ENCODE measurements at places on chromosomes 1 and 21. TPM values are rescaled to one million over a fixed set of nuclear protein-coding genes. Genes with fewer than 3 reads are reported as not detected.

GBP6 gene
- total RNA-seq = under 0.01 TPM

- H3K27me3 ChIP-seq = no peaks in the 10 kb centered on the region
- H3K36me3 ChIP-seq = peaks cover 9% of the 10 kb centered on the region
- H3K4me1 ChIP-seq = peaks cover 34% of the 10 kb centered on the region
- peak overlapping the region; percentile 67 for H3K27ac ChIP-seq
- no peak for DNase-seq
Measured at GRCh38 chr1:16153999-16154673, 1.7 kb downstream of the EPHA2 start.

CCDC27 gene
- not detected for total RNA-seq

SDC3 gene
- 25.9 TPM for total RNA-seq

GRCh38 chr1:32215629-32216480 is 6.3 kb downstream of the TMEM234 start:
- H3K4me3 ChIP-seq = no peak overlapping the region
- peak; percentile 65 for DNase-seq
- peaks cover 16% of the 10 kb centered on the region for H3K36me3 ChIP-seq
- no peaks in the 10 kb centered on the region for H3K27me3 ChIP-seq
- no peak overlapping the region for H3K27ac ChIP-seq

DNA sequence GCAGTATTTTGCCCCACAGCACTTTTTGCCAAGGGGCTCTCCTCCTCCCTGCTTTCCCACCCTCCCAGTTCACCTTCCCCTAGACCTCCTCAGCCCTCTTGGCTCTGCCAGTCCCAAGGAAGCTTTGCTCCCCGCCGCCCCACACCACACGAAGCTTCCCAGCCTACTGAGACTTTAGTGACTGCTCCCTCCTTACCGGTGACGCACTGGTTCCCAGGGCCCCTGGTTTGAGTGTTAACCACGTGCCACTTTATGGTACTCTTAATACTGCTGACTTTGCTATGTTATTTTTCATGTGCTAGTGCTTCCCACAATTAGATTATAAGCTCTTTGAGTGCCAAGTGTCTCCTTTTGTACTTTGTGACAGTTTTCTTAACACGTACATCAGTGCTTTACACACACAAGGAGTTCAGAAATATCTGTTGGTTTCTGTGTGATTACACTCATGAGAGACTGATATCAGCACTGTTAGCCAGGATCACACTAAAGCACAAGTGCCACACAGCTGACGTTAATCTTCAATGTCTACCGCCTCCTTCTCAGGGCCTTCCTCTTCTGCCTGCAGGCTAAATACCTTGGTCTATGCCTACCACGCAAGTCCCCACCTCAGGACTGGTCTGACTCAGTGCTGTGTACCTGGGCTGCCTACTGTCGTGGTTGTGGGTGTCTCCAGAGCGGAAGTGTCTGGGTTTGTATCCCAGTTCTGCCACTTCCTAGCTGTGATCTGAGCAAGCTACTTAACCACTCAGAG is 61.0 kb downstream of the DNTTIP2 start:
- H3K4me3 ChIP-seq = no peak overlapping the region
- no peak for DNase-seq
- H3K36me3 ChIP-seq = no peaks in the 10 kb centered on the region

DNA sequence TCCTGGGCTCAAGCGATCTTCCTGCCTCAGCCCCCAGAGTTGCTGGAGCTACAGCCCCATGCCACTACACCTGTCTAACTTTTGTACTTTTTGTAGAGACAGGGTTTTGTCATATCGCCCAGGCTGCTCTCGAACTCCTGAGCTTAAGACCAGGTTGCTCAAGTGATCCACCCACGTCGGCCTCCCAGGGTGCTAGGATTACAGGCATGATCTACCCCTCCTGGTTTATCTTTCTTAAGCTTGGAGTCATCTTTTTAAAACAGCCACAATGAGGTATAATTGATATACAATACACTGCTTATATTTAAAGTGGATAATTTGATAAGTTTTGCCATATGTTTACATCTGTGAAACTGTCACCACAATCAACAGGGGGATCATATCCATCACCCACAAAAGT is 25.4 kb upstream of the WDR26 start:
- DNase-seq = no peak
- no peaks in the 10 kb centered on the region for H3K27me3 ChIP-seq
- no peaks in the 10 kb centered on the region for H3K36me3 ChIP-seq
- peaks cover 6% of the 10 kb centered on the region for H3K4me1 ChIP-seq

GRCh38 chr1:64875101-64875500 is 91.2 kb downstream of the JAK1 start:
- no peak overlapping the region for H3K4me3 ChIP-seq
- no peak overlapping the region for H3K27ac ChIP-seq
- peaks cover 13% of the 10 kb centered on the region for H3K36me3 ChIP-seq
- DNase-seq = no peak
- H3K27me3 ChIP-seq = no peaks in the 10 kb centered on the region

PSMB2 gene
- total RNA-seq = 18.3 TPM

PRELP gene
- total RNA-seq = 4.9 TPM

- H3K4me3 ChIP-seq = no peak overlapping the region
- H3K36me3 ChIP-seq = no peaks in the 10 kb centered on the region
- H3K4me1 ChIP-seq = peaks cover 3% of the 10 kb centered on the region
- H3K27ac ChIP-seq = no peak overlapping the region
- peak; percentile 65 for DNase-seq
- no peaks in the 10 kb centered on the region for H3K27me3 ChIP-seq
Measured at GRCh38 chr1:101203820-101204540, 32.8 kb upstream of the S1PR1 start.

- no peaks in the 10 kb centered on the region for H3K27me3 ChIP-seq
- no peak overlapping the region for H3K4me3 ChIP-seq
- H3K4me1 ChIP-seq = no peaks in the 10 kb centered on the region
- no peak for DNase-seq
Measured at GRCh38 chr1:23598424-23598823, 39.1 kb upstream of the ID3 start.

DNA sequence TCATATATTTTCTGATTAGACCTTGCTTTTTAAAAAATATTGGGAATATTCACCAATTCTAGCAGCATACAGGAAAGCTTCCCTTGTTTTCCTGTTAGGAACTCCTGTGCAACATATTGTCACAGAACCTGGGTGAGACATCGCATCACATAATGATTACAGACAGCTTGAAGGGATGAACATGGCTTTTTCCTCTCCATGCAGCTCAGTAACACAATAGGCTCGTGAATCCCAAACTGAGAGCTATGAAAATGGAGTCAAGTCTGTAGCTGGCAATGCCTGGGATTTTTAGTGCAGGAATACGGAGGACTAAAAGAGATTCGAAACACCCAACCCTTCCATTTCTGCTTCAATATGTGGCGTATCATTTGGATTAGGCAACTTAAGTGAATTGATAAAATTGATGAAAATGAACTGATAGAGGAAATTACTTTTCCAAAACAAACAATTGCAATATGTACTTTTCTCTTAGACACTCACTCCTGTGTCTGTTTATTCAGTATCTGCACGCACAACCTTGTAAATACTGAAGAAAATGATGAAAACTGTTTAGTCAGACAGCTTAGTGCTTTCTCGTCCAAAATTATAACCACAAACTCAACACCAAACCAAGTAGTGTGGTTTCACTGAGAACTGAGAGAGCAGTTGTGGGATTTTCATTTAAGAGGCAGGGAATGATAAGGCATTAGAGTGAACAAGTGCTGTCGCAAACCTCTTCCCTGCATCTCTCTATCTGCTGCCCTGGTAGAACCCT is 250.4 kb downstream of the PTBP2 start:
- no peaks in the 10 kb centered on the region for H3K36me3 ChIP-seq
- H3K4me3 ChIP-seq = no peak overlapping the region
- H3K27ac ChIP-seq = no peak overlapping the region
- H3K4me1 ChIP-seq = no peaks in the 10 kb centered on the region
- no peaks in the 10 kb centered on the region for H3K27me3 ChIP-seq
- peak; percentile 74 for DNase-seq

DNA sequence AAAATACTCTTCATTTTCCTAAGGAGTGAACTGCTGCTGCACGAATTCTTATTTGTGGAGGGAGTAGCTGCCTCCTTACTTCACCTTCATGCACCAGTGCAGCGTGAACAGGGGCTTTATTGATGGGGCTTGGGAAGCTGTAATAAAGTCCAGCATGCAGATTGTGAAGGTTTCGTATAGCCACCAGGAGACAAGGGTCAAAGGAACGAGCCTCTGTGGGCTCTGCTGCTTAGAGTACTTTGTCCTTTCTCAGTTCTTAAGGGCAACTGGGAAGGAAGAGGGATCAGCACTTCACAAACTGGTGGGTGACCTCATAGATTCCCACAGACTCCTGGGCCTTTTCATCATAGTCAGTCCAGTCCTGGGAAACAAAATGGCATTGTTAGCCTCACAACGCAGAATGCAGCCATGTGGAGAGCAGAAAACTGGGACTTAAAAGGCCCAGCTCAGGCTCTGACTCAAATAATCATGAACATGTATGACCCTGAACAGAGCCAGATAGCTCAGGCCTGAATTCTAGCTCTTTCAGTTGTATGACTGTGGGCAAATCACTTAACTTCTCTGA is 6.0 kb downstream of the CZIB start:
- DNase-seq = no peak
- no peak overlapping the region for H3K4me3 ChIP-seq
- peaks cover 19% of the 10 kb centered on the region for H3K36me3 ChIP-seq
- peaks cover 2% of the 10 kb centered on the region for H3K4me1 ChIP-seq
- no peak overlapping the region for H3K27ac ChIP-seq
- no peaks in the 10 kb centered on the region for H3K27me3 ChIP-seq

DNA sequence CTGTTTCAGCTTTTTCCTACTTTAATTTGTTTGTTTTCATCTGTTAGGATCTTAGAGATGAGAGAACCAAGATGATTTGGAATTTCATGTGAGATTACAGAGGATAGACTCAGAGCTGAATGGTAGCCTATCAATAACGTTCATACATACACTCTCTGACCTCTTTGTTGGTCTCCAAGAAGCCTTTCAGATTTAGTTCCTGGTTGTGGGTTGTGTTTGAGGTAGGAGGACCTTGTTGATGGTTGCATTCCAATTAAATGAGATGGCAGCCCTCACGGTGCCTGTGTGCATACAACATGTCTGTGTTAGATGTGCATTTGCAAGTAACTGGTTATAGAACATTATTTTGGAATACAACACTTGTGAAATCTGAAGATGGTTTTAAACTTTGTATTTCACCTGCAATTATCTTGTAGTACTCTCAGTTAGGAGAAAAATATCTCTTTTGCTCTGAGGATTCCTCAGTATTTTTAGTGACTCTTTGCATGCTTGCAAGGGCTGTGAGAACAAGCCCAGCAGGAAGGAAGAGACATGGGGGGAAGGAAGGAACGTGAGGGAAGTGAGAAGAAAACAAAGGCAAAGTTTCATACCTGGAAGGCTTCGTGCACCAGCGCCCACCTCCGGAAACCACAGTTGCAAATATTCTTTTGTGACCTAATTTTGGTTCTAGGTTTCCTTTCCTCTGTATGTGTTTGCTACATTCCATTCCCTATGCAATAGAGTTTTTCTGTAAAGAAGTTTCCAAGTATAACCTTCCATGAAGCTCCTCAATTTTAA is 291.8 kb downstream of the DISC1 start:
- H3K4me1 ChIP-seq = no peaks in the 10 kb centered on the region
- DNase-seq = peak; percentile 12
- no peaks in the 10 kb centered on the region for H3K36me3 ChIP-seq
- H3K4me3 ChIP-seq = no peak overlapping the region

- H3K4me1 ChIP-seq = no peaks in the 10 kb centered on the region
- H3K4me3 ChIP-seq = no peak overlapping the region
- no peak for DNase-seq
- H3K36me3 ChIP-seq = no peaks in the 10 kb centered on the region
- no peak overlapping the region for H3K27ac ChIP-seq
Measured at GRCh38 chr21:16013570-16013969, 283.8 kb downstream of the USP25 start.

DNA sequence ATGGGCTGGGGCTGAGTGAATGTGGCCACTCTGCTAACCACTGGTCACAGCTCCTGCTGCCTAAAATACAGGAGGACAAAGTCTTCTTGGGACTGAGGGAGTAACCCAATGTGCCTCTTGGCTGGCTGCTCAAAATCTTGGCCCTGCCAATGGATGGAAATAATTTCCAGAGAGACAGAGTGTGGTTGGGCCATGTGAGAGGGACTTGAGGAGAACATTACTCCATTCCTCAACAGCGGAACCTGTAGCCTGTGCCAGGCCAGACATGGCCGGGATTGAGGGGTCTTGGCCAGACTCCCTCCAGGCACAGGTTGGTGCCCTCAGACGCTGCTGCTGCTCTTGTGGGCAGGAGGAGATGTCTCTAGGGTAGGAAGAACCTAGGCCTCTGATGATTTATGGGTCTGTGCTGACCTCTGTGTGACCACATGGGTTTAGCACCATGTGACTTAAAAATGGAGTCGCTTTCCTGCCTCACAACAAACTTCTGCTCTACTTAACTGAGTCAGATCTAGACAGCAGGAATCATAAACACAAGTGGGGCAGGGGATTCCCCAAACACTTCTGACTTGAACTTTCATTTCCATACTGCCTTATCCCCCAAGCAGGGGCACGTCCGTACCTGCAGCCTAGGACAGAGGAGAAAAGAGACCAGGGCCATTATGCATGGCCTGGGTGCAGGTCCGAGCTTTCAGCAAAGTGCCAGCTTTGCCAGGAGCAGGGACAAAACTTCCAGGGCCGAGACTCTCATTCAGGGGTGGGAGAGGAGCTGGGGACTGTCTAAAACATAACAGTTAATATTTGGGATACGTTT is 79.2 kb downstream of the CD34 start:
- no peaks in the 10 kb centered on the region for H3K27me3 ChIP-seq
- H3K4me1 ChIP-seq = peaks cover 9% of the 10 kb centered on the region
- H3K4me3 ChIP-seq = no peak overlapping the region

GRCh38 chr1:184698016-184698415 is 56.6 kb downstream of the EDEM3 start:
- no peaks in the 10 kb centered on the region for H3K27me3 ChIP-seq
- no peaks in the 10 kb centered on the region for H3K36me3 ChIP-seq
- H3K27ac ChIP-seq = no peak overlapping the region
- H3K4me1 ChIP-seq = no peaks in the 10 kb centered on the region
- DNase-seq = no peak

UBE2U gene
- not detected for total RNA-seq

DNA sequence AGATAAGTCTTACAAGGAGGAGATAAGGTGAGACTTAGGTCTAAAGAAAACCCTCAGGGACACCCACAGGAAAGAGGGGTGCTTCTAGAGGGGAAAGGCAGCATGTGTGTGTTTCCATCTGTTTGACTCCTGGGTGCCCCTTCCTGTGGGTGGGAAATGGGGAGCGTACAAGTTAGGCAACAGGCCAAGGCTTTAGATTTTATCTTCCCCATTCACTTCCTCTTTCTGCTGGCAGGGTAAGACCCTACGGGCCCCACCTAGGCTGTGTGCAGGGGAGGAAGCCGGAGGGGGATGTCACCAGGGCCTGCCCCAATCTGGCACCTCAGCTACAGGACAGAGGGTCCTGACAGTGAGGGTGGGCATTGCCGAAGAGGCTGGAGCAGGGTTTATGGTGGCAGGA is 2.5 kb upstream of the OLIG1 start:
- H3K4me1 ChIP-seq = no peaks in the 10 kb centered on the region
- H3K4me3 ChIP-seq = no peak overlapping the region
- peaks cover 66% of the 10 kb centered on the region for H3K27me3 ChIP-seq
- no peak overlapping the region for H3K27ac ChIP-seq
- H3K36me3 ChIP-seq = no peaks in the 10 kb centered on the region

RIPPLY3 gene
- total RNA-seq = not detected

PRKAA2 gene
- 7.1 TPM for total RNA-seq

All from fibroblast of lung (primary cell).